ENCODE measurements at places on chromosomes 11 and 22.

- no peak for DNase-seq
These were observed 66.9 kb downstream of the TNRC6B start for GRCh38 chr22:40244586-40244985.

DNA sequence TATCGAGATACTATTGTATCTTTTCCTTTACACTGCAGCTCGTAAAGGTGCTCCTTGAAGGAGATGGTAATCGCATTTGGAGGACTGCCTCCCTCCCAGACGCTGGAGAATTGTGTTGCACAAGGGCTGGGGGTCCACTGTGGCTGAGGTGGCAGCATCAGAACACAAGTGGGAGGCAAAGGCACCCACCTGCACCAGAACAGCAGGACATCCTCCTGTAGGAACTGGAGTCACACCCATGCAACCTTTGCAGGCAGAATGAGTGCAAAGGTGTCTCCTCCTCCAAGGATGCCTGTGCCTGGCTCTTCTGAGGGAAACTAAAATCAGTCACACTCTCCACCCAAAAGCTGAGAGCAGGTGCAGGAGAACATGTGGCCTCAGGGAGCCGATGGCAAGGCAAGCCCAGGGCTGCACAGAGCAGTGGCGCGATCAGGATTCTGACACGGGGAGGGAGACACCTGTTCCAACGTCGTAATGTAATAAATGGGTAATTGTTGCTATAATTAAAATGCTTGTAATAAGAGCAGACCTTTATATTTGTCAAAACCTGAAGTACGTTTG, 1501.4 kb downstream of the TBC1D22A start:
- DNase-seq = no peak

GRCh38 chr11:78022397-78023396, at the start of gene KCTD14:
TSS of gene KCTD14 (minus strand) at chr11:78023276. CDS start at chr11:78023249, 27 bp downstream.
- DNase-seq = peak; percentile 54

- no peak for DNase-seq
These were observed 22.2 kb downstream of the CASP5 start for GRCh38 chr11:105000797-105001196.

- DNase-seq = no peak
These were observed 1172.1 kb upstream of the RAG2 start for GRCh38 chr11:37770145-37770544.

GRCh38 chr11:126857860-126858808, 142.4 kb downstream of the KIRREL3 start:
- DNase-seq = no peak

GRCh38 chr11:33027846-33028536, 11.4 kb upstream of the TCP11L1 start:
- peak; percentile 68 for DNase-seq

GRCh38 chr11:14764179-14764578, 120.6 kb downstream of the PDE3B start:
- DNase-seq = no peak

- no peak for DNase-seq
These were observed 19.6 kb downstream of the PPFIBP2 start for GRCh38 chr11:7533199-7534041.

GRCh38 chr11:8818421-8818820, 92.6 kb upstream of the AKIP1 start:
- DNase-seq = no peak

- DNase-seq = no peak
These were observed 8.2 kb downstream of the LRFN4 start for GRCh38 chr11:66864924-66865697.

- no peak for DNase-seq
These were observed 15.8 kb downstream of the IGLL5 start for GRCh38 chr22:22903355-22903777.

DNA sequence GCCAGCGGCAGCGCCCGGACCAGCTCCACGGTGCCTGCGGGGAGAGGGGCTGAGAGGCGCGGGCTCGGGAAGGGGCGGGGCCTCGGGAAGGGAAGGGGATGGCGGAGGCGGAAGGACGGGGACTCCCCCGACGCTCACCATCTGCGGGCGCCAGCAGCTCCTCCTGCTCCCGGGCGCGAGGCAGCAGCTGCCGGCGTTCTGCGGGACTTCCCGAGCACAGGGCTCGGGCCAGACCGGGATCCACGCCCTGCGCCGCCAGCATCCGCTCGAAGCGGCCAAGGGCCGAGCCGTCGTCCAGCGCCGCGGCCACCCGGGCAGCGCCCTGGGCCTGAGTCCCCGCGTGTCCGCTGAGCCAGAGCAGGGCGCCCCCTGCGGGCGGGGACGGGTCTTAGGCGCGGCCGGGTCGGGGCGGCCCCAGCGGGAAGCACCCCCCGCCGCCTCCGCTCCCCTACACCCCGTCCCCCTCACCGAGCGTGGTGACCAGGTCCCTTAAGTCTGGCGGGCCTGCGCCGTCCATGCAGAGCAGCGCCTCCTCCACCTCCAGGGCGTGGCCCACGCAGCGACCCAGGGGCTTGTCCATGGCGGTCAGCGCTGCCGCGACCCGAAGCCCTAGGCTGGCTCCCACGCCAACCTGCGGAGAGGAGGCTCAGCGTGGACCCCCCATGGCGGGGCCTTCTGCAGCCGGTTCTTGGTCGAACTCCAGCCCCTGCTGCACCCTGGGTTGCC, 873 bp upstream of the SCO2 start:
- DNase-seq = peak; percentile 69

DNA sequence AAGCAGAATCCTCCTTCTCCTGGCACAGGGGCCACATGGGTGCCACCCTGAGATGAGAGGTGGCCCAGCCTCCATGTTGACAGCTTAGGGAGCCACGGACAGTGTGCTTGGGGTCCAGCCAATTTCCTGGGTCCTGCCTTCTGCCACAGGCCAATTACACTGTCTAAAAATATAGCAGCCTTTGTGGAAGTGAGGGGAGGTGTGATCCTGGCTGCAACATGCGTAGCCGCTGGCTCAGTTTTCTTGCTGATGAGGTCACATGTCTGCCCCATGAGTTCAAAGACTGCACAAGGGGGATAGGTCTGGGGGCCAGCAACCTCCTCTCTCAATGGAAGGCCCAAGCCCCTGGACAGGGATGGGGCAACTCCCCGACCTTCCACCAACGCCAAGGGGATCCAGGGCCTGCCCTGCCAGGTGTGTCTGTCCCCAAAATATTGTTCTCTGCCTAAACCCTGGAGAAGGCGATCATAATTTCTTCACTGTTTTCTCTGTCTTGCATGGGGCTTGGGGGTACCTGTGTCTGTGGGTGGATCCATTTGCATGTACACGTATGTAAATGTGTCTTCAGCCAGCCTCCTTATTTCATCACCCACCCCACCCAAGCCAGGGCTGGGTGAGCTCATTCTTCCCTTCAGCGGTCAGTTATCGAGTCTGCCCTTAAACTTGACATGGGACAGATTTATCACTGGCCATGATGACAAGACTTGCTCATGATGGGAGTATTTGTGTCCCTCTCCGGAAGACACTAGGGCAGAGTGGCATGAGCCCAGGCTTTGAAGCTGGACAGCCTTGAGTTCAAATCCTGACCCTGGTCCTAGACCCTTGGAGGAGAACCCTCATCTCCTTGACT, 59.4 kb downstream of the OTOG start:
- no peak for DNase-seq

DNA sequence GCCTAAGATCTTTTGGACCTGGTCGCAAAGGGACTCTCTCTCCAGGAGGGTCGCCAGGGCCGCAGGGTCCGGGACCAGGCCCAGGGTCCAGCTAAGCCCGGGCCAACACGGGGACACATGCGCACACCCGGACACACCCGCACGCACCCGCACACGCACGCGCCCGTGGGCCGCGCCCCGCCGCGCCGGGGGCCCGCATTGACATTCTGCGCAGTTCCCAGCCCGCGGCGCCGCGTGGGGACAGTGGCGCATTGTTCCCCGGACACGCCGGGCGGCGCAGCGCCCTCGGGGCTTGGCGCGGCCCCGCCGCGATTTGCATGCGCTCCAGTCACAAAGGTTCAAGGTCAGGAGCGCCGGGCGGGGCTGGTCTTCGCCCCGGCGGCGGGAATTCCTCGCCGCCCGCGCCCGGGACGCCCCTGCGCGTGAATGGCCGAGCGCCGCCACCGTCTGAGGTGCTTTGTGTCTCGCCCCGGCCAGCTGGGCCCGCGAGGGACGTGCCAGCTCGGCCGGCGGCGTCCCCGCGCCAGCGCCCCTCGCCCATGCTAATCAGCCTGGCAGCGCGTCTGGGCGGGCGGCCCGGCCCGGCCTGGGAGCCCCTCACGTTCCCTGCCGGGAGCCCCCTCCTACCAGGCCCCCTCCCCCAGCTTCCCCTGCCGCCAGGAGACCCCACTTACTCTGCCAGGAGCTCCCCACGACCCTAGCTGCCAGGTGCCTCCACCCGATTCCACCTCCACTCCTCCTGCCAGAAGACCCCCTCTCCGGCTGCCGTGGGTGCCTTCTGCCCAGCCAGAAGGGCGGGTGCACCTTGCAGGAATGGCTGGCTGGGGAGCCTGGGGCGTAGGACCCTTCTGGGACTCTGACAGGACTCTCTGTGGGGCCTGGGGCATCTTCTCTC, 50.5 kb upstream of the WNT7B start:
- DNase-seq = peak; percentile 26

DNA sequence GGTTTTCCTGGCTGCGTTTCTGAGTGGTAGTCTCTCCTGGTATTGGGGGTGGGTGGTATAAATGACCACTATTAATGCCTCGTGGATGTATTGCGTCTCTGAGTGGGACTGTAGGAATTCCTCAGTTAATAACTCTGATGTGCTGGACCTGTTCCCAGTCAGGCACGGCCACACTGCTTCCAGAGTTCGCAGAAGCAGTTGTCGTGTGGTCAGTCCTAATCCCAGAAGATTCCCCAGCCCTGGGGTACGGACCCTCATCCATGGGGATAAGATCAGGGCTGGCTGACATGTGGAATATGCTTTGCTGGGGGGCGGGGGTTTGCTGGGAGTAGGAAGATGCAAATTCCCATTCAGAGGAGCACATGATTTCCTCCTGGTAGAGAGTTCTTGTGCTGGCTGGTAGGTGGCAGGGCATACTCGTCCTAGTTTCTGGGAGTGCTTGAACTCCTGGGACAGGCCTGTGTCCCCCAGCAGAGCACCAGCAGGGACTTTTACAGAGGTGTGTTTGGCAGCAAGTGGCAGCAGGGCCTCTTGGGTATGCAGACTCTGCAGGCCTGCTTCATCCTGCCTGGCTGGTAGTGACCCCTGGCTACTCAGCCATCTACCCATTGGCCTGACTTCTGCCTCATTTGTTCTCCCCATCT, 157.4 kb downstream of the NAV2 start:
- no peak for DNase-seq

- DNase-seq = no peak
These were observed 1078.6 kb downstream of the LRRC4C start for GRCh38 chr11:40380835-40381234.

DNA sequence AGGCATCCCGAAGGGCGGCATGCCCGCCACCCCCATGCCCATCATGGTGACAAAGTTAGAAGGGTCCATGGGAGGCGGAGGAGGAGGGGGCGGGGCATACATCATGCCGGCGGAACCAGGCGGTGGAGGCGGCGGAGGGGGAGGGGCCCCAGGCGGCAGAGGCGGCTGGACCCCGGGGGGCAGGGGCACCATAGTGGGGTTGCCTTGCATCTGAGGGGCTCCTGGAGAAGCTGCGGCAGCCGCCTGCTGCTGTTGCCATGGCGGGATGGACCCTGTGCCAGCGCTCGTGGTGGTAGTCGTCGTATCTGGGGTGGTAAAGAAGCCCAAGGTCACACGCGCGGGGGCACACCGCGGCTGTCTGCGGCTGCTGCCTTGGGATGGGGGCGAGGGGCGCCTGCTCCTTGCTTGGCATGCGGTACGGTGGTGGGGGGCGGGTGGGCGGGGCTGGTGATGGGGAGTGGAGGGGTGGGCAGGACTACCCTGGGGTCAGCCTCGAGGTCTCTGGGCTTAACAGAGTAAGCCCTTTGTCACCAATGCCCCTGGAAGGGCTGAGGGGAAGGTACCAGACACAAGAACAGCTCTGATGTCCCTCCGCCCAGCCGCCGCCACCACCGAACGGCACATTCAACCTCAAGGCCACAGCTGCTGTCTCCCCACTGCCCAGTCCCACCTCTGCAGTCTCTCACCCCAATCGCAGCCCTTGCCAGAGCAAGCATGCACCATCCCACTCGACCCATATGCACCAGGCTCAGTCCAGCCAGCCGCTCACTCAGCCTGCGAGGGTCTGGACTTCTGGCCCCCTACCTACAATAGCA, 6.3 kb upstream of the PYGM start:
- no peak for DNase-seq

Data from M059J (cell line).